ENCODE measurements at places on chromosomes 16 and 17.

GRCh38 chr17:48616717-48617470, 1.8 kb upstream of the HOXB8 start:
- no peak for DNase-seq

GRCh38 chr16:78464833-78465232, 365.4 kb downstream of the WWOX start:
- DNase-seq: no peak

- no peak for DNase-seq
These were observed 53.4 kb downstream of the MFSD11 start for GRCh38 chr17:76791053-76791980.

DNA sequence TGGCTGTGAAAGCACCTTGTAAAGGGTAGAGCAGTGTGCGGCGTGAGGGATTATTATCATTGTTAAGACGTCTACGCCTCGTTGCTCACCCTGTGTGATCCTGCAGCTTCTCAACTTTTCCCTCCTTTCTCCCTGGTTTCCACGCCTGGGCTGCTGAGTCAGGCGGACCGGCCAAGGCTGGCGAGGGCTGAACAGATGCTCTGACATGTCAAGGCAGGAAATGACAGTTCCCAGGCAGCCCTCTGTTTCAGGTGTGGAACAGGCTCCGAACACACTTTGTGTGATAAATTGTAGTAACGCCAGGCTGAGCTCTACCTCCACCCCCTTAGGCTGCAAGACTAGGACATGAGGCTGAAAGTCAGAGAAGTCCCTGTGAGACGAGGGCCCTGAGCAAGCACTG, 46.0 kb upstream of the TBX2 start:
- no peak for DNase-seq

DNA sequence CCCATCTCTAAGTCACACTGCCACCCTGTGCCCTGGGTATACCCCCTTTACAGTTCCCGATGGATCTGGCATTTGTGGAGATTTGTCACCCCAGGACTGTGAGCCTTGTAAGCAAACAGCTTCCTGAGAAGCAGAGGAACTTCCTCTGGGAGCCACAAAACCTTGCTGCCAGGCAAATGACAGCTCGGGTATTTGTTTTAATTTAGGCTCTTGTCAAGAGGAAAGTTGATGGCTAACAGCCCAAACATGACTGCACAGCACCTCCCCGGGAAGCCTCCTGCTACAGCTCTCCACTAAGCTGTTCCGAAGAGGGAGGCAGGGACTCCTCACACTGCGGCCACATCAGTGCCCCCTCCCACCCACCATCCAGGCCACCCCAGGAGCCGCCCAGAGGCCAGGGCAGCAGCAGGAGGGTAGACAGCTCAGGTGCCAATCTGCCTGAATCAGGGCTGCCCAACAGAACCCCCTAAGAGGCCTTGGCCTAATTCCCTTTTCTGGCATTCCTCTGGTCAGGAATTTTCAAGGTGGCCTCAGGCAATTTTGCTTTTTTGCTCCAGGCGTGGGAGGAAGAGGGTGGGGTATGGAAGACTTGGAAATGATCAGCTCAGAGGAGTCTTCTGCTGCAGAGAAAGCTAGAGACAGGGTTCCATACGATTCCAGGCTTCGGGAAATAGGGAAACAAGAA, 2.6 kb downstream of the ABR start:
- no peak for DNase-seq

- no peak for DNase-seq
These were observed 316.4 kb upstream of the MYOCD start for GRCh38 chr17:12349297-12349696.

DNA sequence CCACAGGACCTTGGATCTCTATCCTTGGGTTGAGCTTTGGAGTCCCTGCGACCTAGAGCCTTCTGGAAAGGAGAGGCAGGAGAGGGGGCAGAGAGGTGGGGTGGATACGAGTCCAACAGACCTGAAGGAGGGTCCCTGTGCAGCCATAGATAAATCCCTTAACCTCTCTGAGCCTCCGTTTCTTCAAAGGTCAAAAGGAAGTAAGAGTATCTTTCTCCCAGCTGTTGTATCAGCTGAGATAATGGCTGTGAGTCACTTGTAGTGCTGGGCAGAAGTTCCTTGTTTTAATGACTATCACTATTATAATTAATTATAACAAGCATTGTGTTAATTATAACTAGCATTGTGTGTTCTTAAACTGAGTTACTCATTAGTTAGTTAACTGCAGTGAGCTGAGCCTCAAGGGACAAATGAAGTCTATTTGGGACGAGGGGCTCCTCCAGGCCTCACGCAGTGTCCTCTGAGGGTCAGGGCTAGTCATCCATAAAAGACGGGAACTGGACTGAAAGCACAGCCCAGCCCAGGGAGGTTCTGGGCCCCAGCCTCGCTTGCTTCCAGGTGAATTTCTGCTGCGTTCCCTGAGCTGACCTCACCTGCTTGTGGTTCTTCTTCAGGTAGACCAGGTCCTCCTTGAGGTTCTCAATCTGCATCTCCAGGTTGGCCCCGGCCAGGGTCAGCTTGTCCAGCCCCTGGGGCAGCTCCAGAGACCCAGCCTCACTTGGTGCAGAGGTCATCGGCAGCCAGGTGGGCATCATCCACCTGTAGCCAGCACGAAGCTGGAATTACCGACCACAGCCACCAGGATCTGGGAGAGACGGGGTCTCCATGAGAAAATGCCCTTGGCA, 5.7 kb upstream of the KRT17 start:
- DNase-seq: no peak

DNA sequence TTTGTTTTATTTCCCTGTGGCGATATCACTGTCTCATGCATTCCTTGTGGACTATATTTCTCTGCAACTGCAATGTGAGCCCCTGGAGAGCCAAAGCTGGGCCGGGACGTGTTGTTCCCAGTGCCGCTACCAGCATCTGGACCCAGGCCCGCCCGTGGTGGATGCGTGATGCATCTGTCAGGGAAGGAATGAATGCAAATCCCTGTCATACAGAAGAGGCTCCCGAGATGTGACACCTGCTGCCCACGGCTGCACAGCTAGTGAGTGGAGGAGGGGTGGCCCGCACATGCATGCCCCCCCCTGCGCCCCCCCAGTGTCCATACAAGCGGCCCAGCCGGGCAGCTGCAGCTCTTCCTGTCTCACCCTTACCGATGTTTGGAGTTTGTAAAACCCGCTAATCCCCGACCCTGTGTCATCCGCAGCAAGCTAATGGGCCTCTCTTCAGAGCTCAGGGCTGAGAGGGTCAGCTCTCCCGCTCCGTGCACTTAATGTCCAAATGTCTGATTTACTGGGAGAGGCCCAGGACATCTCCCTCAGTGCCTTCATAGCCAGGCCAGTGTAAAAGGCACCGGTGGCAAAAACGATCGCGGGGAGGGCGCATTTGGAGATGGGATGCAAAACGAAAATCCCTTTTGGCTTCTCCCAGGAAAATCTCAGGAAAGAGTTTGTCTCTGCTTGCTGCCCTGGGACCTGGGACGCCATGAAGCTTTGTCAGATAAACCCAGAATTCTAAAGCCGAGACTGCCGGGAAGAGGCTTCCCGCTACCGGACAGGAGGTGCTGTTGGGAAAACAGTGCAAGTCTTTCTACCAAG, 91.8 kb downstream of the FOXL1 start:
- DNase-seq: no peak

- no peak for DNase-seq
These were observed 63.0 kb downstream of the RMI2 start for GRCh38 chr16:11408216-11408615.

DNA sequence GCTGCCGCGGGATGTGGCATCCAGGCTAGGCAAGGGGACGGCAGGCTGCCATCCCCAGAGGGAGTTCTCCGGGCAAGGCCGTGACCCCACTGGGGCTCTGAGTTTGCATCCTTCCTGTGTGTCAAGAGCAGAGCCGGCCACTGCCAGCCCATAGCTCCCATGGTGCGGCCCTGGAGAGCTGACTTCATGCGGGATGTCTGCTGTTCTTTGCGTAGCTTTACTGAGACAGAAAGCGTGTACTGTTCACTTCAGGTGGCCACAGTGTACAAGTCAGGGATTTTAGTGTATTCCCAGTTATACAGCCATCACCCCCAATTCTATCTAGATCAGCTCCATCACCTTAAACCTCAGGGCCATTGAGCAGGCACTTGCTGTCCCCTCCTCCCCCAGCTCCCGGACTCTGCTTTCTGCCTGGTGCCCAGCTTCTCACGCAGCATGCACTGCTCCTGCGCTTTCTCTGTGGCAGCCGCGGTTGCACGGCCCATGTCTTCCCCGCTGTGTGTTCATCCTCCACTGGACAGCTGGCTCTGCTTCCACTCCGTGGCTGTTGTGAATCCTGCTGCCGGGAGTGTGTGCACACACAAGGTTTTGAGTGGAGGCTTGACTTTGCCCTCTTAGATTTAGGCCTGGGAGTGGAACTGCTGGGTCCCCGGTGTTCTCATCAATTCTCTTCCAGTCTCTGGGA, 71.2 kb downstream of the KLHDC4 start:
- no peak for DNase-seq

- DNase-seq: no peak
These were observed 47.2 kb upstream of the ZNF629 start for GRCh38 chr16:30834130-30834740.

DNA sequence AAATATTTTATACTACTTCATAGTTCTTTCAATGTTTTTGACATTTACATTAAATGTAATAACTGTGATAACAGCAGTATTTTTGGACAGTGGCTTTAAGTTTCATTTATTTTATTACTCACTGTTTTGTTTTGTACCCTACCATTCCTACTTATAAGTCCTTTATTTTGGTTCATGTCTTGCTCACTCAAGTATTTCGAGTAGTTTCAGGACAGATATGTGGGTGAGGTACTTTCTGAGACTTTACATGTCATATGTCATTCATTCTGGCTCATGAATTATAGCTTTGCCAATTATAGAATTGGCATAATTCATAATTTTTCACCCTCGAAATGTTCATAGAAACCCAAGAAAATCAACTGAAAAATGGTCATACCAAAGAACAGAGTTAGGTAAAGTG, 44.4 kb downstream of the PIK3R5 start:
- no peak for DNase-seq

- DNase-seq: peak; percentile 86
These were observed 114.0 kb downstream of the C16orf95 start for GRCh38 chr16:87203060-87203656.

- DNase-seq: no peak
These were observed 18.3 kb downstream of the CBX4 start for GRCh38 chr17:79820959-79821330.

GRCh38 chr17:46139432-46140210, 53.6 kb downstream of the KANSL1 start:
- no peak for DNase-seq

GRCh38 chr17:8857919-8858318, 9.6 kb downstream of the PIK3R6 start:
- no peak for DNase-seq

DNA sequence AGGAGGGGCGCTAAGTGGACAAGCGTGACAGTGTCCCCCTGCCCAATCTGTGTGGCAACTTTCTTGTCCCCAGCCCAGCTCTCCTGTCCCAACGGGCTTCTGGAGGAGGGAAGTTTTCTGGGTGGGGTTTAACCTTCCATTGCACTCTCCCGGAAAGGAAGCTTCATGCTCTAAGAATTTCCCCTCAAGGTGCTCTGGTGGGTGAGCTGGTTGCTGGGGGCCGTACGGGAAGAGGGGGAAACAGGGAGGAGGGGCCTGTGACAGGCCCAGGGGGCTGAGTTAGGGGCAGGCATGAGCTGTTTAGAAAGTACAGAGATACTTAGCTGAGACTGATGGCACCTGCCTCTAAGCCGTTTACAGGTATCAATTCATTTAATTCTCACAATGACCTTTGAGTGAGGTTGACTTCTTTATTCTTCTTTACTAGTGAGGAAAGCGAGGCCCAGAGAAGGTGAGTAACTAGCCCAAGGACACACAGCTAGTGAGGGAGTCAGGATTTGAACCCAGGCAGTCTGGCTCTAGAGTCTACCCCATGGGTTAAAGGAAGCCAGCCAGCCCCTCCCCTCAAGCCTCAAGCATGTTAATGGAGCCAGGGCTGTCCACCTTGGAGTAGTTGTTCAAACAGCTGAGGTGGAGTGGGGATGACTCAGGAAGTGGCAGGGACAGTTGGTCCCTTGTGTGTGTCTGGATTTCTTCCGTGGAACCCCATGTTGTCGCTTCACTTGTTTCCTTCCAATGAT, 18.9 kb downstream of the ADGRG1 start:
- DNase-seq: no peak

DNA sequence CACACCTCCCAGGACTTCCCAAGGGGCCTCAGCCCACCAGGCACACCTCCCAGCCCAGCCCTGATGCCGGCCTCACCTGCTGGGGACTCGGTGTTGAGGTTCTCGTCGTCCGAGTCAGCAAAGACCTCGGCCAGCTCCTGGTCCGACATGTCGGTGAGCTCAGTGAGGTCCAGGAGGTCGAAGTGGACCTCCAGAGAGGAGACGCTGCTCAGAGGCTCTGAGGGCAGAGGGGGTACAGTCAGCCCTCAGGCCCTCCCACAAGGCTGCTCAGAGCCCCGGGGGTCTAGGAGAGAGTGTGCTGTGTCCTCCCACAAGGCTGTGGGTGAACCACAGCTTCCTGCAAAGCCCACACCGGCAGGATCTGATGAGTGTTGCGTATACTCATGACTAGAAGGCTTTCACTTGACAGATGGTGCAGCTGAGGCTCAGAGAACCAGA, 10.5 kb downstream of the DBNDD1 start:
- DNase-seq: no peak

GRCh38 chr17:61131585-61131984, 268.1 kb upstream of the TBX2 start:
- DNase-seq: no peak

All from WTC11 (cell line).